Kidney (tissue), 22 donors: ENCODE measurements at places on chromosomes 16 and 17.

DNA sequence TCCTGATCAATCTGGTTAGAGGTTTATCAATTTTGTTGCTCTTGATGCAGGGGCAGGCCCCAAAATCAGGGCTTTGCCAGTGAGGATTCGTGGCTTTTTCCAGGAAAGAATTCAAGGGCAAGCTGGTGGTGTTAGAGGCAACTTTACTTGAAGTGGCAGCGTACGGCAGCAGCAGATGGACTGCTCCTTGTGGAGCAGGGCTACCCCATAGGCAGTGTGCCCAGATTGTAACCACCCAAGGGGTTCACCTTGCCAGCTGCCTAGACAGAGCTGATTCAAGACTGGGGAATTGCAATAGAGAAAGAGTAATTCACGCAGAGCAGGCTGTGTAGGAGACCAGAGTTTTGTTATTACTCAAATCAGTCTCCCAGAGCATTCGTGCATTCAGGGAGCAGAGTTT, 16.7 kb downstream of the DRC7 start:
- DNase-seq, result no peak

- DNase-seq, result no peak
Observed at GRCh38 chr17:82709024-82709675, 7.4 kb upstream of the FN3KRP start.

DNA sequence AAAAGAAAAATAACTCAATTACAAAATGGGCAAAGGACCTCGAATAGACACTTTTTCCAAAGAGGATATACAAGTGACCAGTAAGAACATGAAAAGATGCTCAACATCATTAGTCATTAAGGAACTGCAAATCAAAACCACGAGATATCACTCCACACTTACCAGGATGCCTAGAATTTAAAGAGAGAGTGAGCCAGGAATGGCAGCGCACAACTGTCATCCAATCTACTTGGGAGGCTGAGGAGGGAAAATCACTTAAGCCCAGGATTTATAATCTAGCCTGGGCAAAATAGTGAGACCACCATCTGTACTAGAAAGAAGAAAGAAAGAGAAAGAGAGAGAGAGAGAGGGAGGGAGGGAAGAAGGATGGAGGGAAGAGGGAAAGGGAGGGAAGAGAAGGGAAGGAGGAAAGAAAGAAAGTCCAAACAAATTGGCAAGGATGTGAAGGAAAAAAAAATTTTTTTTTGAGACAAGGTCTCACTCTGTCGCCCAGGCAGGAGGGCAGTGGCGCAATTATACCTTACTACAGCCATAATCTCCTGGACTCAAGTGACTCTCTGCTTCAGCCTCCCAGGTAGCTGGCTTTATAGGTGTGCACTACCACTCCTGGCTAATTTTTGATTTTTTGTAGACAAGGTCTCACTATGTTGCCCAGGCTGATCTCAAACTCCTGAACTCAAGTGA, 22.6 kb downstream of the TBX2 start:
- DNase-seq, result no peak

GRCh38 chr17:75130632-75131277, 787 bp downstream of the NT5C start:
- peak; percentile 82 for DNase-seq

DNA sequence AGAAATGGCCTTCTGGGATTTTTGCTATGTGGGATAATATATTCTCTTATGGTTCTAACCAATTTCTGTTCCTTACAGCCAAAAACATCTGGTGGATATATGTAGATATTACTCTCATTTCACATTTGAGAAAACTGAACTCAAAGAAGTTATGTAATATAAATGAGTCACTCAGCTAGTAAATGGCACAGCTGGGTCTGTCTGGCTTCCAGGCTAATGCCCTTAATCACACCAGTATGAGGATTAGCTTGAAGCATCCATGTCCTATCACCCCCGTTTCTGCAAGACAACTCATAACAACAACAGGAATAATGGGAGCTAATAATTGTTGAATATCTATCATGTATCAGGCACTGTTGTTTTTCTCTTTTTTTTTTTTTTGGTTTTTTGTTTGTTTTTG, 34.4 kb upstream of the USP7 start:
- no peak for DNase-seq
